ENCODE measurements at places on chromosomes 13 and 19.
A peak's percentile ranks its signal among the peaks of the same experiment; 100 is the strongest.

DNA sequence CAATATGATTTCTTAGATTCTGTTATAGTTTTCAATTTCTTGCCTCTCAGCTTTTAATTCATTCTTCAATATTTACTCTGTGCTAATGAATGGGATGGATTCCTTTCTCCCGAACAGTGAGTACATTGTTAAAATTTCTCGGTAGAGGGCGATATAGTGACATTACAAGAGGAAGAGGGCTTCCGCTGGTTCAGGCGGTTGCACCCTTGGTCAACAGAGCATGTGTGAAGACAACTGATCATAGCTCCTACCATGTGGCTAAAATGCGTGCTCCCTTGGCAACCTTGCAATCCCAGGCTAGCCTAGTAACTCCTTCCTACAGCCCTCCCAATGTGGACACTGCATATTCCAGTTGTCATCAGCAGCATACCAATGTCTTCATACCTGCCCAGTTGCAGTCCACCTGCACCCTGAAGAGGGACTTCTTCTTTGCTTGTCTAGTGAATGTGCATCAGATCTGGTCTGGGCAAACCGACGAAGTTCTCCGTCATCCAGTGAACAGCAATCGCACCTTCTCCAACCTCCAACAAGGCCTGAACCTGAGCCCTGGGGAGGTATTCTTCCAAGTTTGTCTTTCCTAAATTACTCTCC, 653.0 kb upstream of the GPC6 start:
- DNase-seq, result no peak

- no peak for DNase-seq
Observed at GRCh38 chr13:33072759-33073158, 56.5 kb downstream of the KL start.

DNA sequence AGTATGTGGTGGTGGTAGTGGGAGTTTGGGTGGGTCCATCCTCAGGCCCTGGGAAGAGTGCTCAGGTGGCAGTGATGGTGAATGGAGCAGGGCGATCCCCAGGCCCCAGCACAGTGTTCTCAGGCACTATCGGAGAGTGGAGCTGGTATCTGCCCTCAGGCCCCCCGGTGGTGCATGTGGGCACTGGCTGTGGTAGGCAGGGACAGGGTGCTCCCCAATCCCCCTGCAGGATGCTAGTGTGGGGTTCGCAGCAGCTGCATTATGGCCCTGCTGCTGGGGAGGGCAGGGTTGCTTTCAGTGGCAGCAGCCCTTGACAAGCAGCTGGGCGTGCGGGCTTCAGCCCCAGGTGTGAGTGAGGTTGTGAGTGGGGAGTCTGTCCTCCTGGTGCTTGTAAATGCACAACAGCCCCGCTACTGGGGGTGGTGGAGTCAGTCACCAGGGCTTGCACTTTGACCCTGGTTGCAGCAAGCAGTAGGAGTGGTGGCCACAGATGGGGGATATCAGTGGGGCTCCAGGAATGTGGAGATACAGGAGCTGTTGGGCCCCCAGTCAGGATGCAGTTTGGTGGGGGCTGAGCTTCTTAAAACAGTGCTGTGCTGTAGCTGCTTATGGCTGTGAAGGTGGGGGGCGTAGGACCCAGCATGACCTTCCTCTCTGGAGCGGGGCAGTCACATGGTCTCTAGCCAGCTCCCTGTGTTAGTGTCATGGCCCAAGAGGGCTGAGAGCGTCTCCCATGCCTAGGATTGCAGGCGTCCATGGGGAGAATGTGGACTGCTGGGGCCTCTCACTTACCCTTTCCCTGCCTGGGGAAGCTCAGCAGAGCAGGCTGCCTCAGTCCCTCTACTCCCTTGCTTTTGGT, 38.7 kb upstream of the ARHGEF7 start:
- no peak for DNase-seq

DNA sequence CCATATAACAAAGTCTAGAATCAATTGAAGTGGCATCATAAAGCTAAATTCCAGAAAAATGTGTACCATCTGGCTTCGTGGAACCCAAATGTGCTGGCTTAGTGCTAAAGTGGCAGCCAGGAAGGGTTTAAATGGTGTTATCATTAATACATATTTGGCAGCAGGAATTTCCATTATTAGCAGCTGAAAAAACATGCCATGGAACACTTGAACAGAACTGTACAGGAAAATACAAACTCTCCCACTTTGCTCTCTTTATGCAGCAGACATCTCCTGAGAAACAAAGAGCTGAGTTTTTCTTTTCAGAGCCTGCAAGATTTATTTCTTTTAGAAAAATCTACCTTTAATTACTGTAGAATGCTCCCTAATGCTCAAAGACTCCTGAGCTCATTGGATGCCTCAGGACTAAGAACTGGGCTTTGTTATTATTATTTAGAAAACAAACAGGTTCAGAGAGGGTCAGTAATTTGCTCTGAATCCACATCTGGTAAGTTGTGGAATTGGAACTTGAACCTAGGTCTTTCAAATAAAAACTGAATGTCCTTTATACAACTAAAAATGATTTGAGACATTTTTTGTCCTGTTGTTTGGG, 179.0 kb downstream of the LACC1 start:
- DNase-seq, result no peak

DNA sequence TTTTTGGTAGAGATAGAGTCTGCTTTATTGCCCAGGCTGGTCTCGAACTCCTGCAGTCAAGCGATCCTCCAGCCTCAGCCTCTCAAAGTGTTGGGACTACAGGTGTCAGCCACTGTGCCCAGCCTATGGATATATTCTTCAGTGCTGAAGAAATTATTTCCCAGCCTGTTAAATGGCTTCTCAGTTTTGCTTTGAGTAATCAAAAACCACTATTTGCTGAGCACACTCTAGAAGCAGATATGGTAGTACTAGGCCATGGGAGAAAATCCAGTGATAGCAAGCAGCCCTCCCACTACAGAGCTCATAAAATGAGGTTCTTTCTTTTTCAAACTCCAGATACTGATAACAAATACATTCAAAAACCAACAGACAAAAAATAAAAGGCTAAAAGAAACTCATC, 80.6 kb upstream of the CLDN10 start:
- no peak for DNase-seq

GRCh38 chr19:9863759-9864158, 28.6 kb downstream of the PIN1 start:
- DNase-seq, result no peak

GRCh38 chr13:24741016-24741662, 22.8 kb upstream of the RNF17 start:
- DNase-seq, result no peak

GRCh38 chr13:101017123-101017872, 342.7 kb upstream of the TMTC4 start:
- DNase-seq, result no peak

DNA sequence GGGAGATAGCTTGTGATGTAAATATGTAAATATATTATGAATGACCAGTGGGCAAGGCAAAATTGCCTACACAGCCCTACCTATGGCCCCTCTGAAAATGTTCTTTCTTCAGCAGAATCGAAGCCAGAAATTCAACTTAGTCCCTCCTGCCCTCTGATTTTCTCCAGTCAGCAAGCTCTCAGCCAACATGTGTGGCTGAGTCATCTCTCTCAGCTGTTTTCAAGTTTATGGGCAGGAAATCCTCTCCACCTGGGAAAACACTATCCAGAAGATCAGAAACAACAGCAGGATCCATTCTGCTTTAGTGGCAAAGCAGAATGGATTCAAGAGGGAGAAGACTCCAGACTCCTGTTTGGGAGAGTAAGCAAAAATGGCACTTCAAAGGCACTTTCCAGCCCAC, 8.9 kb upstream of the ZNF527 start:
- no peak for DNase-seq

DNA sequence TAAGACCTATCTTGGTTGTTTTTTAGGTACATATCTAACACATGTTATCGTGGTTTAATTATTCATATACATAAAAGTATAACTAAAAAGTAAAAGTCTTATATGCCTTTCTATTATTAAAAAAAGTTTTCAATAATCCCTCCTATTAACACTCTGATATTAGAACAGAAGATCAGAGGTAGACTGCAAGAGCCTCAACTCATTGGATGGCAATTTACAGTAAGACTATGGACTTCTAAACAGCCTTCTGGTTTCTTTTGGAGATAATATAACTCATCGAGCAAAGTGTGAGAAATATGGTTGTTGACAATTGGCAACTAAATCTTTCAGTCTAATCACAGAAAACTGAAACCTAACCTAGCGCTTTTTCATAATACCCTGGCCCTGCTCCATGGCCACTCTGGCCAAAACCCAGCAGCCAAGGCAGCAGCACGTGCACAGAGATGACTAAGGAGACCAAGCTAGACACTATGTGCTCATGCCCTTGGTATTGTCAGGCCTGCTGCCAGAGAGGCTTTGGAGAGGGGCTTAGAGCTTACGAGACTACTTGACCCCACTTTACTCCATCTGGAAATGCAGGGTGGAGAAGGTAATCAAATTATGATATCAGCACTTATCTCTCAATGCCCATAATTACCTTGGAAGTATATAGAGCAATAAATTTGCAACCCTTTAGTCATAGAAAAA, 40.6 kb upstream of the EEF1AKMT1 start:
- no peak for DNase-seq

DNA sequence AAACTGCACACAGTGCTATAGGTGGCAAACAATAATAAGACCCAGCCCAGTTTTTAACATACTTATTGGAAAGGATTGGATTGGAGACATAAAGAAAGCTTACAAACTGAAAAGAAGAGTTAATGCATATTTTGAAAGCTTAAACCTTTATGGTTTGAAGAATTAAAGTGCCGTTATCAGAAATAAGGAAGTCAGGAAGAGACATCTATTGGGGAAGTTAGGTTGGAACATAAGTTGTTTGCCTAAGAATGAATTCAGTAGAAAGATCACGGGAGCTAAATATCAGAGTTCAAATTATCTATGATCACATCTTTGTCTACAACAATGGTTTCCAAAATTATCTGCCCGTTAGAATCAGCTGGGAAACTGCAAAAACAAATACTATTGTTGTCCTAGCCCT, 767.9 kb downstream of the PCDH9 start:
- no peak for DNase-seq

GRCh38 chr19:44789943-44790483, 12.3 kb downstream of the CBLC start:
- DNase-seq, result no peak

DNA sequence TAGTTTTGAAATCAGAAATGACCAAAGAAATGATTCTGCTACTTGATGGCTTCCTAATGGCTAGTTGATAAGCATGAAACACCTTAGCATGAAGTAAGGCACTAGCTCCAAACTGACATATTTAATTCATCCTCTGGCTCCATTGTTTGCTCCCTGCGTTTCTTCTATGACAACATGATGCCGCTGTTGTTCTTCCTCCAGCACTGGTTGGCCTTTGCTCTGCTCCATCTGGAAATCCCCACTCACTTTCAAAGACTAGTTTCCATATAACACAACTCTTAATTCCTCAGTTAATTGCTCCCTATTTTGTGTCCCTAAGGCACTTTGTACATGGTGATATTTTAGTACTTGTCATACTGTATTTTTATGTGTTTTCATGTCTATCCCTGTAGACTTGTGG, 151.6 kb downstream of the GPC6 start:
- DNase-seq, result no peak

DNA sequence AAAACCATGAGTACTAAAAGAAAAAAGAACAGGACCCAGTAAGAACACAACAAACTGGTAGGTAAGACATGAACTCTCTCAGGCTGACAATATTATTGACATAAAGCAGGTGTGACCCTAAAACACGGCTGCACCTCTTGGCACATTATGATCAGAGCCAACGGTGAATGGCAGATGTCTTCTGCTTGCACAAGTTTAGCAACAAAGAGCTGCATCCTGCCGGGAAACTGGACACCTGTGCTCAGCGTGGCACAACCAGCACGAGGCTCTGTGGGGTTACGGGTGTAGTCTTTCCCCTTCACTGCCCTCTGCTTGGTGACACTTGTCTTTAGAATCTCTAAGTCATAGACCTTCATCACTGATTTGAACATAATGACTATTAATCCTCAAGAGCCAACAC, 97.9 kb downstream of the DOCK9 start:
- DNase-seq, result no peak

- DNase-seq, result no peak
Observed at GRCh38 chr13:50948601-50949000, 39.0 kb downstream of the RNASEH2B start.

- no peak for DNase-seq
Observed at GRCh38 chr13:45527699-45528462, 63.1 kb downstream of the COG3 start.

DNA sequence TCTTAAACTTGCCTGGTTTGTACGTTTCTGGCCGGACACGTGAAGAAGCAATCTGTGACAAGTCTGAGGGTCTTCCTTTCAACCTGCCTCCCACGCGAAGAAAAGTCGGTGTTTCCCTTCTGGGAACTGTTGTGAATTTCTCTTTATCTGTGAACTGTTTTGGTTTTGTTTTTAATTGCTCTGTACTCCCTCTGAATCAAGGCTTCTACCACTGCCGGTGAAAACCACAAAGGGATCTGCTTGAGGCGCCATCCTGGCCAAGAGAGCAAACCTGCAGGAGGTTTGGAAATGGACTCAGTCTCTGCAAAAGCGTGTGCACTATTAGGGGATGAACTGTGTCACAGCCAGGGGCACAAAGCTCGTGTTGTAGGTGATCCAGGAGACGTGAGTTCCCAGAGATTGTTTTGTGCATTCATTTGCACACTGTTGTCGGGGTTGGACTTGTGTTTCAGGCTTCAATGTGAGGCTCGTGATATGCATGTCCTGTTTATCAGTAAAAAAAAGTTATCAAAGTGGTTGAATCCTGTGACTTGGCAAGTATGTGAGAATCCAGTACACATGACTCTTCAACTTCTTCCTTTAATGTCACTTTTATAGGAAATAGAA, 9.7 kb downstream of the SIGLEC8 start:
- peak; percentile 61 for DNase-seq

DNA sequence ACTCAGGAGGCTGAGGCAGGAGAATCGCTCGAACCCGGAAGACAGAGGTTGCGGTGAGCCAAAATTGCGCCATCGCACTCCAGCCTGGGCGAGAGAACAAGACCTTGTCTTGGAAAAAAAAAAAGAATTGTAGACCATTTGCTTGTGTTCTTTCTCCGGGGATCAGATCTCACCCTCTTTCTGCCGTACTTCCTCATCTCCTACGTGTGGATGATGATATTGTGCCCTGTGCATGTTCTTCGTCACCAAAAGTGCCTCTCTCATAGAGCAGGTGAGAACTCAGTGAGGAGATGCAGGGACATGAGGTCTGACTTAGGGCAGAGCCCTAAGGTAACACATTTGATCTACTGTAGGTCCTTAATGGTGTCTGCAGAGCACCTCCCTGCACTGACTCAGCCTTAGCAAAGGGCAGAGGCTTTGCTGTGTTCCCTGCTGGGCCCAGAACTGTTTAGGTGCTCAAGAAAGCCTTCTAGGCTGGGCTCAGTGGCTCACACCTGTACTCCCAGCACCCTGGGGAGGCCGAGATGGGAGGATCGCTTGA, 1.3 kb downstream of the APOC2 start:
- no peak for DNase-seq

- no peak for DNase-seq
Observed at GRCh38 chr13:39909634-39910033, 254.2 kb downstream of the COG6 start.

- DNase-seq, result no peak
Observed at GRCh38 chr19:30376826-30377425, 4.7 kb downstream of the ZNF536 start.

GRCh38 chr13:52974711-52975110, 53.9 kb upstream of the OLFM4 start:
- DNase-seq, result no peak
